ENCODE measurements at places on chromosomes 6 and 20. TPM values are rescaled to one million over a fixed set of nuclear protein-coding genes. Genes with fewer than 3 reads are reported as not detected.

PTK6 gene
- 72.9 TPM for total RNA-seq

RHAG gene
- total RNA-seq, result not detected

CDH4 gene
- total RNA-seq, result 1.9 TPM

HDDC2 gene
- 44.6 TPM for total RNA-seq

FAM209A gene
- total RNA-seq, result not detected

BPI gene
- not detected for total RNA-seq

SLC17A2 gene
- total RNA-seq, result not detected

HLA-DQA2 gene
- 7.2 TPM for total RNA-seq

CDH22 gene
- 1.8 TPM for total RNA-seq

PPP1R14C gene
- total RNA-seq, result 137 TPM

ALDH8A1 gene
- not detected for total RNA-seq

FLRT3 gene
- 23.0 TPM for total RNA-seq

SLC22A7 gene
- not detected for total RNA-seq

FAM83B gene
- 152 TPM for total RNA-seq

TRIM39 gene
- total RNA-seq, result 13.6 TPM

MYMX gene
- total RNA-seq, result not detected

LTA gene
- not detected for total RNA-seq

ULBP3 gene
- not detected for total RNA-seq

GRM4 gene
- not detected for total RNA-seq

VSTM2L gene
- 1.3 TPM for total RNA-seq

ANGPT4 gene
- total RNA-seq, result 0.80 TPM

C6orf132 gene
- 200 TPM for total RNA-seq

SOX4 gene
- 13.4 TPM for total RNA-seq

ADGB gene
- 0.06 TPM for total RNA-seq

REPS1 gene
- total RNA-seq, result 111 TPM

WFDC5 gene
- total RNA-seq, result 376 TPM

PLTP gene
- 37.4 TPM for total RNA-seq

BEND3 gene
- 1.8 TPM for total RNA-seq

CASS4 gene
- total RNA-seq, result 0.93 TPM

ZBTB9 gene
- total RNA-seq, result 4.0 TPM

SLC17A1 gene
- not detected for total RNA-seq

RAET1L gene
- total RNA-seq, result 1.2 TPM

PRICKLE4 gene
- 5.0 TPM for total RNA-seq

PSORS1C1 gene
- total RNA-seq, result 5.5 TPM

RNF144B gene
- 43.8 TPM for total RNA-seq

COL12A1 gene
- 57.5 TPM for total RNA-seq

ADIG gene
- total RNA-seq, result not detected

MRPL18 gene
- 68.6 TPM for total RNA-seq

CALHM4 gene
- total RNA-seq, result not detected

MYL9 gene
- 69.9 TPM for total RNA-seq

CRISP3 gene
- total RNA-seq, result 4.3 TPM

TLDC2 gene
- total RNA-seq, result 0.42 TPM

SLC24A3 gene
- 4.6 TPM for total RNA-seq

LTB gene
- total RNA-seq, result not detected

NCR2 gene
- not detected for total RNA-seq

HMGN3 gene
- total RNA-seq, result 17.0 TPM

TENT5A gene
- 18.4 TPM for total RNA-seq

CCN2 gene
- 56.8 TPM for total RNA-seq

RNF182 gene
- 1.3 TPM for total RNA-seq

TXLNB gene
- 0.29 TPM for total RNA-seq

FAM135A gene
- total RNA-seq, result 77.1 TPM

BLOC1S5 gene
- total RNA-seq, result 11.6 TPM

RGS19 gene
- total RNA-seq, result 26.4 TPM

TMEM242 gene
- total RNA-seq, result 4.6 TPM

TP53TG5 gene
- not detected for total RNA-seq

CPXM1 gene
- total RNA-seq, result 1.5 TPM

DAAM2 gene
- total RNA-seq, result 6.7 TPM

DNAAF9 gene
- total RNA-seq, result 7.1 TPM
